Activated CD8-positive, alpha-beta memory T cell treated with anti-CD3 and anti-CD28 coated beads, Interleukin-2, amount 10 ng/mL, durations not matched to agents 7 days and 5 days (primary cell): ENCODE measurements at places on chromosomes 5 and 9. TPM values are rescaled to one million over a fixed set of nuclear protein-coding genes. Genes with fewer than 3 reads are reported as not detected.
A peak's percentile ranks its signal among the peaks of the same experiment; 100 is the strongest.

Gene OLFM1
- total RNA-seq, result 0.30 TPM

Gene GPR150
- total RNA-seq, result 0.28 TPM

Gene ENTPD2
- total RNA-seq, result not detected

Gene HTR4
- total RNA-seq, result not detected

- no peak overlapping the region for H3K4me3 ChIP-seq
- H3K27ac ChIP-seq, result no peak overlapping the region
- H3K36me3 ChIP-seq, result no peaks in the 10 kb centered on the region
- H3K27me3 ChIP-seq, result no peaks in the 10 kb centered on the region
- no peak for DNase-seq
Observed at GRCh38 chr5:38105231-38105570, 153.2 kb upstream of the EGFLAM start.

DNA sequence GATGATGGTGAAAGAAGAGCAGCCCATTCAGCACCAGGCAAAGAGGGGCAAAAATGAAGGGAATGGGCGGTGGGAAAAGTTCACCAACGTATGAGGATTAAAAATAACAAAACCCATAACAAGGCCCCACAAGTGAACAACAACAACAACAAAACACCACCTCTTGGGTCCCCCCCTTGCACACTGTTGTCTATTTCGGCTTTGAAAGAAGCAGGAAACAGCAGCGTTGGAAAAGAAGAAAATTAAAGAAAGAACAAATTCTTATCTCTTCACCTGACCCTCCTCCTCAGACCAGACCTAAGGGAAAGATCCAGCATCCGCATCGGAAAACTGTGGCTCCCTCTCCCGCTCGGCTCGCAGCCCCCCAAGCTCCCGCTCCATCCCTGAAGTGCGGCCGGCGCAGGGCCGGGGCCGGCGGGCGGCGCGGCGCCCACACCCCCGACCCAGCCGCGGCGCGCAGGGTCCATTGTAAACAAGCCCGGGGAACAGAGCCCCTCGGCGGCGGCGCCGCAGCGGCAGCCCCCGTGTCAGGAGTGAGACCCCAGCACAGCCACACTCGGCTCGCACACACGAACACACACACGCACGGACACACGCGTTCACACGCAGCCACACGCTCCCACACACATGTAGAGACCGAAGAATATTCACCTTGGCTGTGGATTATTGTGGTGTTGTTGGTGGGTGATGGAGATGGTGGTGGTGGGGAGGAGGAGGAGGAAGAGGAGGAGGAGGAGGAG, 535 bp downstream of the RFX3 start:
- H3K27me3 ChIP-seq, result no peaks in the 10 kb centered on the region
- H3K4me3 ChIP-seq, result peak overlapping the region; percentile 96
- H3K36me3 ChIP-seq, result peaks cover 17% of the 10 kb centered on the region

GRCh38 chr9:68720656-68721313, 15.7 kb downstream of the PIP5K1B start:
- no peak overlapping the region for H3K4me3 ChIP-seq
- no peaks in the 10 kb centered on the region for H3K36me3 ChIP-seq
- no peaks in the 10 kb centered on the region for H3K4me1 ChIP-seq
- H3K27ac ChIP-seq, result no peak overlapping the region
- no peak for DNase-seq
- H3K27me3 ChIP-seq, result peaks cover 30% of the 10 kb centered on the region

- peaks cover 2% of the 10 kb centered on the region for H3K4me1 ChIP-seq
- no peak for DNase-seq
- H3K27ac ChIP-seq, result no peak overlapping the region
Observed at GRCh38 chr5:146697211-146697610, 181.2 kb upstream of the GPR151 start.

- H3K4me3 ChIP-seq, result no peak overlapping the region
- DNase-seq, result no peak
- no peak overlapping the region for H3K27ac ChIP-seq
- peaks cover 27% of the 10 kb centered on the region for H3K27me3 ChIP-seq
- H3K4me1 ChIP-seq, result peaks cover 4% of the 10 kb centered on the region
- no peaks in the 10 kb centered on the region for H3K36me3 ChIP-seq
Observed at GRCh38 chr5:56026863-56027300, 32.1 kb upstream of the IL6ST start.
